Activated T-helper 1 cell treated with anti-CD3 and anti-CD28 coated beads, Interleukin-12 subunit alpha, Interleukin-12 subunit beta, Interleukin-2, Interleukin-4 antibody, amounts not matched to agents 30 ng/mL and 10 ng/mL and 1 ng/mL, durations not matched to agents 14 hours and 24 hours and 36 hours (primary cell): ENCODE measurements at places on chromosomes 6 and 20. TPM values are rescaled to one million over a fixed set of nuclear protein-coding genes. Genes with fewer than 3 reads are reported as not detected.

The SUMO4 gene
- 11.6 and 12.0 TPM in 2 replicates for total RNA-seq

The CPNE5 gene
- total RNA-seq = 0.54 and 0.61 TPM in 2 replicates

The ALDH5A1 gene
- total RNA-seq = 11.3 and 11.9 TPM in 2 replicates

The NRN1 gene
- 2.8 and 3.0 TPM in 2 replicates for total RNA-seq

The BTN1A1 gene
- total RNA-seq = not detected in 2 replicates

The FRMD1 gene
- not detected in 2 replicates for total RNA-seq

The ARHGAP18 gene
- total RNA-seq = 3.8 and 5.0 TPM in 2 replicates

The HSPA12B gene
- not detected in 2 replicates for total RNA-seq

The BAK1 gene
- 67.0 and 67.9 TPM in 2 replicates for total RNA-seq

The LCA5 gene
- 0.08 and 0.17 TPM in 2 replicates for total RNA-seq

The HLA-F gene
- 293 and 314 TPM in 2 replicates for total RNA-seq

The RIPOR3 gene
- total RNA-seq = not detected in 2 replicates

The CCN6 gene
- 0.17 TPM in 1 of 2 replicates, not detected in the other for total RNA-seq

The CRISP2 gene
- total RNA-seq = not detected in 2 replicates

The BPI gene
- not detected in 2 replicates for total RNA-seq

The VEGFA gene
- 42.3 and 43.2 TPM in 2 replicates for total RNA-seq

The COL9A3 gene
- not detected in 2 replicates for total RNA-seq

The ZBP1 gene
- total RNA-seq = 0.15 and 0.41 TPM in 2 replicates

The PARD6B gene
- 6.3 and 7.1 TPM in 2 replicates for total RNA-seq

The SEC63 gene
- total RNA-seq = 87.1 and 90.7 TPM in 2 replicates

The CDC5L gene
- total RNA-seq = 28.1 and 28.4 TPM in 2 replicates

The ZSCAN23 gene
- total RNA-seq = 1.1 and 2.2 TPM in 2 replicates
